ENCODE measurements at places on chromosomes 4 and X.
A peak's percentile ranks its signal among the peaks of the same experiment; 100 is the strongest.

- no peak for DNase-seq
Measured at GRCh38 chr4:95644417-95644816, 95.6 kb upstream of the UNC5C start.

GRCh38 chr4:110633358-110634341, 10.8 kb upstream of the PITX2 start:
- no peak for DNase-seq

- peak; percentile 85 for DNase-seq
Measured at GRCh38 chr4:44448521-44449461, at the start of gene KCTD8. TSS of gene KCTD8 (minus strand) at chr4:44448809.

- DNase-seq = no peak
Measured at GRCh38 chr4:74370912-74371311, 6.0 kb downstream of the EREG start.

- DNase-seq = no peak
Measured at GRCh38 chr4:10083331-10083771, 33.2 kb downstream of the WDR1 start.
